Activated CD8-positive, alpha-beta T cell treated with anti-CD3 and anti-CD28 coated beads, Interleukin-2, amount 10 ng/mL, durations not matched to agents 7 days and 5 days (primary cell): ENCODE measurements at places on chromosomes 2 and 18. TPM values are rescaled to one million over a fixed set of nuclear protein-coding genes. Genes with fewer than 3 reads are reported as not detected.

DNA sequence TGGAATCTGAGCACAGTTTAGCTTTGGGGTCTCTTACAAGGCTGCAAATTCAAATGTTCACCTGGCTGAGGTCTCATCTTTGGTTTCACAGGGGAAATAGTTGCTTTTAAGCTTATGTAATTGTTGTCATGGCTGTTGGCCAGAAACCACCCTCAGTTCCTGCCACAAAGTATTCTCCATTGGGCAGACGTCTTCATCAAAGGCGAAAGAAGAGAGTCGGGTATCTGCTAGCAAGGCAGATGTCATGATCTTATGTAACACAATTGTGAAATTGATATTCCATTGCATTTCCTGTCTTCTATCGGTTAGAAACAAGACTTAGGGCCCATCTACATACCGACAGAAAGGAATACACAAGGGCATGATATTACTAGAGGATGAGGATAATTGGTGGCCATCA is 816.2 kb downstream of the MBD2 start:
- DNase-seq, result no peak

DNA sequence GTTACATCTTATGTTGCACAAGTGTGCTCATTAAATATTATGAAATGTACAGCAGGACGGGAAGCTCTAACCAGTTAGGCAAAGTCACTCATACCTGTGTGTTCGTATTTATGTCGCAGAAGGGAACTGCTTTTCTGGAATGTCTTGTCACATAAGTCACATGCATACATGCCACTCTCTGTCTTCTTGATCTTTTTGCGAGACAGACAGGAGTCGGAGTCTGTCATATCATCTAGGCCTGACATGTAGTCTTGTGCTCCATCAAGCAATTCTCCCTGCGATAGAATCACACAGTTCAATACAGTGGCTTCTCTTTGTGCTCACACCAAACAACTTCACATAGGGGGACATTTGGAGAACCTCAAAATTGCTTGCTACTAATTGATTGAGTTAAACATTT is 123.6 kb downstream of the ZEB2 start:
- no peak for DNase-seq

DNA sequence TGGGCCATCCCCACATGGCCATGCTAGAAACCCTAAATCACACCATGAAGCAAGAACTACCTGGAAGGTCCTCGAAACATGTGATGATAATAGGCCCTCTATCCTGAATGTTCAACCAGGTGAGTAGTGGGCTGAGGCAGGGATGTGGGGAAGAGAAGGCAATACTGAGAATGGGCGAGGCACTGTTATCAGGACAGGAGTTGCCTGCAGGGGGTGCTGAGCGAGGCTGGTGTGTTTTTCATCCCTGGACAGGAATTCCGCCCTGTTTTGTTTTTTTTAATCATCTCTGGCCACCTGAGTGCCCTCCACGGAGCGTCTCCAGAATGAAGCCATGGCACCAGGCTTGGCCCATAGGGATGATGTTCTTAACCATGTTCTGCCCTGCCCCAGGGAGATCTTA is 103.0 kb upstream of the SOX11 start:
- DNase-seq, result no peak

DNA sequence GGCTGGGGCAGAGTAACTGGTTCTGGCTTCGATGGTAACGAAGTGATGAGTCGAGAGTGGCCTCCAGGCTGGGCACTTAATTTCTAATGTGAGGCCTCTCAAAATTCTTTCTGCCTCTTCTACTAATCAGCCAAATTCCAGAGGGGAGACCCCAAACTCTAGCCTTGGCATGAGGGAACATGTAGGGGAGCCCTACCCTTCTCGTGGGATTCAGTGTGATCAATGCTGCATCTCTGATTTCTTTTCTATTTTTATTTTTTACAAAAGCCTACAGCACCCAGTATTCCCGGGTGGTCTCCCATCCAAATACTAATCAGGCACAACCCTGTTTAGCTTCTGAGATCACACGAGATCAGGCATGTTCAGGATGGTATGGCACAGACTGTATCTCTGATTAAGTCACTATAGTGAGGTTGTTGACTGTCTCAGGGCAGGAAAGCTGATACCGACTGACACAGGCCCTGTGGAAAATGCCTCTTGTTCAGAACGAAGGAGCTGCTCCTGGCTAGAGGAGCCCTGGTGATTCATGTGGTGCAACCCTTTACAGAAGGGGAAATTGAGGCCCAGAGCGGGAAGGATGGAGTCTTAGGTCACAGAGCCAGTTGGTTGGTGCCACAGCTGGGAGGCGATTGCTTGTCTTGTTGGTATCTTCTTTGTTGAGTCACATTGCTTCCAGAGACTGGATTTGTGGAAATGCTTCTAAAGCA is 126.3 kb upstream of the HS6ST1 start:
- DNase-seq, result no peak

GRCh38 chr2:158731386-158731785 is 63.7 kb upstream of the DAPL1 start:
- DNase-seq, result no peak

DNA sequence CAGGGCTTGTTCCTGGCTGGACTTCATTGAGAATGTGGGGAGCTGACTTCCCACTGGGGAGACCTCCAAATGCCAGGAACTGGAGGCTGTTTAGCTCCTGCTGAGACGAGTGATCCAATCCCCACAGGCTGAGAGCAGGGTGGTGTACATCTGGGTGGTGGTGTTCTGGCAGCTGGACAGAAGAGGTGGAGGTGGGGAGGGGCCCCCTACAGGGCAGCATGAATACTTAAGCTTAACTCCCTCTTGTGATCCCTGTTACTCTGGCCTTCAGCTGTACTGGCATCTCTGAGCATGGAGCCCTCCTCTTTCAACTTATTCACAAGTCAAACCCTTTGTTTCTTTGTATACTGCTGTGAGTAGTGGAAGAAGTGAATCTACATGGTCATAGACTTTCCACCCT is 167.8 kb upstream of the LYPD1 start:
- DNase-seq, result no peak

DNA sequence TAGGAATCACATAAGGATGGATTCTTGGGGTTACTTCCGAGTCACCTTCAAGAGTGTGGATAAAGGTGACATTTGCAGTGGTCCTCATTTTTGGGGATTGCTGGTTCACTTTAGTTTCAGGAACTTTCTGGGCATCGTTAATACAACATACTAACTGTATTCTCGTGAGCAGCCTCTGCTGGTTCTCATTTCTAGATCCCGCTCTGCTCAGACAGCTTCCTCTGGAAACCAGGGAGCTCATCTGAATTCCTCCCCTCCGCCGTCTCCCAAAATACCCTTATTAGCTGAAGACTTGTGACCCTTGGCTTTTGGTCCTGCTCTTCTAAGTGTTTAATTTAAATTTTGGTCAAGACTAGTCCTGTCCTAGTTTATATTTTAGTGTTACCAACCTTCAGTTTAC is 64.5 kb downstream of the ZNF532 start:
- DNase-seq, result no peak

- DNase-seq, result no peak
These were observed 90.5 kb downstream of the LRATD1 start for GRCh38 chr2:14722904-14723570.

DNA sequence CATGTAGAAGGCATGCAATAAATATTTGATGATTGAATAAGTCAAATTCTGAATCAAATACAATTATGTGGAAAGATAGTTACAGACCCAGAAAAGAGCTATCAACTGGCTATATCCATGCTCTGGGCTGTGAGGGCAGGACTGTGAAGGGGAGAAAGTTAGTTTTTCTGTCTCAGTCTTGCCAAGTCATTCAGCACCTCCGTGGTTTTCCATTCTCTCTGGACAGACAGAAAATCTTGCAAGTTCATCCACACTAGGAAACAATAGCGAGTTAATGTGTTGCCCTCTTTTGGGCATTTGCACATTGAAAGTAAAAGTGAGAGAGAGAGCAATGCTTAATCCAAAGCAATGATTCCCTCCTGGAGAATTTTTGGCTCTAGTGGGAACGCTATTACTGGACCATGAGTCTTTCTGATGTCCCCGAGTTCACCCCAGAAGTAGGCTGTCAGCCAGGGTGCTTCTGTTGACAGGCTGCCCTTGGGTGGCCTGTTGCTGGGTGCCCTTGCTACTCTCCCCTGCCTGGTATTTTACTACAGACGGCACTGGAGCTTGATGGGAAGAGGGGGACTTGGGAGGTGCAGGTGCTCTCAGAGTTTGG is 238.3 kb downstream of the LOXHD1 start:
- no peak for DNase-seq

DNA sequence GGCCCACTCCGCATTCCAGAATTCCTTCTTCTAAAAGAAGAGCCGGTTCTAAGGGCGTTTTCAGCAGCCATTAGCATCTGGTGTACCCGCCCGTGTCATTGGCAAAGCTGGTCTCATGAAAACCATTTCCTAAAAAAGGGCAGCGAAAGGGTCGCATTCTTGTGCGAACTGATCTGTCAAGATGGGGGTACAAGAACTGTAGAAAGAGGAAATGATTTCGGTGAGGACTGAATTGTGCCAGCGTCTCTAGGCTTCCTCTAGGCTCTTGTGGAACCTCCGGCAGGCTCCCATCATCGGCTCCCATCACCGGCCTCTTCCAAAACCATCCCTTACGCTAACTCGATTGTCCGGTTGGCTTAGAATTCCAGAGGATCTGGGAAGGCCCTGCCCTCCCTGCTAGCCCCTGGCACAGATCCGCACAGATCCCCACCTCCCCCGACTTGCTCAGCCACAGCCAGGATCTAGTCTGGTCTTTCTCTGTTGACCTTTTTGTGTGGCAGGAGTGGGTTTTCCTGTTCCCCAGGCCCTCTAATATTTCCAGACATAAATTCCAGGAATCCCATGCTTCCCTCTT is 1.3 kb downstream of the RAB31 start:
- DNase-seq, result no peak

DNA sequence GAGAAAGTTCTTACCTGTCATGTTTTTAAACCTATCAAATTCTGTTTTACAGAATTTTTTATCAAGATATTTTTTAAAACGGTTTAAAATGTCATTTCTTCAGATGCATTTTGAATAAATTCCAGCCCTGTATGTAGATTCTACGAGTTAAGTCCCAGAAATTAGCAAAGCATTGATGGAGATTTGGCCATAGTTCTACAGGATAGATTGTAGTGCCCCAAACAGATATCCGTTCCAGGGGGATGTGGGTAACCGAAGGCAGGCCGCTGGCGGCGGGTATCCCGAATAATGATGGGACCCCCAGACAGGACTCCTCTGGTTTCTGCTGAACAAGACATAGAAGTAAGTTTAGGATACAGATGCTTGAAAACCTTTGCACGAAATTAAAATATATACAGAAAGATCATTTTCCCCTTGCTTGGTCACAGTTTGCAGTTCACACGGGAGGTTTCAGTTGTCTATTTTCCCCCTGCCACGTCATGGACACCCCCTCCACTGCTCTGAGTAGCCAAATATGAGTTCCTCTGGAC is 755 bp downstream of the NOL4 start:
- no peak for DNase-seq

DNA sequence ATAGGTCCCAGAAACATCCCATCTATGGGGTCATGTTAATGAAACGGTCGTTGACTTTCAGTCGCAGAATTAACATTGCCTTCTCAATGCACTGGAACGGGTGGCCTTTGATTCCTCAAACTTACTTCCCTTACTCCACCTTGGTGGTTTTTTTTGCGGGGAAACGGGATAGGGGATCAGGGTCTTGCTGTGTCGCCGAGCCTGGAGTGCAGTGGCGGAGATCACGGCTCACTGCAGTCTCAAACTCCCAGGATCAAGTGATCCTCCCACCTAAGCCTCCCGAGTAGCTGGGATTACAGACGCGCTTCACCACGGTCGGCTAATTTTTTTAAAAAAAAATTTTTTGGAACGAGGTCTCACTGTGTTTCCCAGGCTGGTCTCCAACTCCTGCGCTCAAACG is 754 bp downstream of the ATG16L1 start:
- no peak for DNase-seq

DNA sequence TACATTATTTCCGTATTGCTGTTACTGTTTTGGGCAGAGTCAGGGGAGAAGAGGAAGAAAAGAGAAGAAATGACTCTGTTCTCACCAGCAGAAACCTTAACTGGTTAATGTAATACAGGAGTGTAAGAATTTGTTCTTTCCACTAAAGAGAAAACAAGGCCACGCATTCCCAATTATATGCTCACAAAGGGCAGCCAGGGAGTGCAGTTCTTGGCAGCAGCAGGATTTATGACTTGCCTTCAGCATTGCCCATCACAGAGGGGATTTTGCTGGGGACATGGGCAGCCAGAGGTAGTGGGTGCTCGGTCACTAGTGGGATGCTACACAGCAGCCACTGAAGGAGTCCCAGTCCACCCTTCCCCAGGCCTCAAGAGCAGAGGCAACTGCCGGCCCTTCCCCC is 18.4 kb downstream of the MREG start:
- DNase-seq, result no peak

GRCh38 chr2:20138696-20139095 is 86.2 kb downstream of the SDC1 start:
- DNase-seq, result no peak

- DNase-seq, result no peak
These were observed 55.1 kb upstream of the SERTAD2 start for GRCh38 chr2:64708829-64709228.

Gene TBR1
- total RNA-seq, result 0.10 TPM

Gene KANSL3
- 60.8 TPM for total RNA-seq

Gene EFR3B
- total RNA-seq, result 0.05 TPM

Gene RAB6C
- not detected for total RNA-seq

Gene HIBCH
- 13.7 TPM for total RNA-seq

Gene LCT
- total RNA-seq, result 0.34 TPM

Gene CHST10
- total RNA-seq, result 8.5 TPM
